ENCODE measurements at places on chromosomes 2 and 18.

DNA sequence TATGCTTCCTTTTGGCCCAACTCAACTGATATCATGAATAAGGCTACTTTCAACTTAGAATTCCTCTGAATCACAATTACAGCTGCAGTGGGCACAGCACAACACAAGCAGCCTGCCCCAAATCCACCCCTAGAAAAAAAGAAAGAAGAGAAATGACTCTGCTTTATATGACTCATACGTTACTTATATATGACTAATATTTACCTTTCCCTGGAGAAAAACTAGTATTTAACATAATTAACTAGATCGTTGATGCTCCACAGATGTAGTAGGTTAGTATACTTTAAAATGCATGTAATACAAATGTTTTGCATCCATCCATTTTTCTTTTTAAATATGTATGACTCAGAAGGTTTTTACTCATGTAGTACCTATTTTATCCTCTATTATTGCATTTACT is 133.3 kb upstream of the UNC80 start:
- no peak for DNase-seq

DNA sequence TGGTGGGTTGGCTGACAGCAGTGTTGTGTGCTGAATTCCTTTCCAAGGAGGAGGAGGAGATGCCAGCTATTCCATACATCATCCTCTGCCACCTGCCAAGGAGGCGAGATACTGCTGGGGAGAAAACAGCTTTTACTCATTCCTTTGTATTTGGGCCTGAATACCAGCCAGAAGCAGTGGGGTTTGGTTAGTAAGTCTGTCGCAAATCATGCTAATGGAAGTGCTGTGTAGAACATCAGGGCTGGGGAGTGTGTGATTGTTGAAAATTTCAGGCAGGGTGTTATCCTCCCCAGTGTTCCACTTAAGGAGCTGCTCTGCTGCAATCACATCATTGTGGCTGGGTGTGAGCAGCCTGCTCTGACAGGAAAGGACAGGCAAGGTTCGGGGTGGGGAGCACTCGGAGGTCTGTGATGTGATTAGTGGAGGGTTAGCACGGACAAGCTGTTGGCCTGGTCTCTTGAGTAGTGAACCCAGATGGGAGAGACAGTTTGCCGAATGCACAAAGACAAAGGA is 128.2 kb upstream of the DLX2 start:
- DNase-seq, result no peak

DNA sequence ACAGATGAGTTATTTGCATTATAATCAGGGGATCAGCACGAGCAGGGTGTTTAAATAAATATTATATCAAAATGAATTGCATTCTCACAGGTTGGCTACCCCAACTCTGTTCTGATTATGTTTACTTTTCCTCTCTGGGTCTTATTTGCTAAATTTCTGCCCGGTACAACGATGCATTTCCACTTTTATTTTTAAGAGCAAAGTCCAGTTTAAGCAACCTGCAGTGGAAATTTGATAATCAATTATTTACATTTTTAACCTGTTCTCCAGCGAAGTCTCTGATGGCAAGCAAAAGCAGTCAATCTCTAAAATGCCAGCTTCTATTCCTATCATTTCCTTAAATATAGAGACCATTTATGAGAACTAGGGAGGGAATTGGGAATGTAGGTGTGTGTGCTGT is 966.6 kb upstream of the SOX11 start:
- no peak for DNase-seq

DNA sequence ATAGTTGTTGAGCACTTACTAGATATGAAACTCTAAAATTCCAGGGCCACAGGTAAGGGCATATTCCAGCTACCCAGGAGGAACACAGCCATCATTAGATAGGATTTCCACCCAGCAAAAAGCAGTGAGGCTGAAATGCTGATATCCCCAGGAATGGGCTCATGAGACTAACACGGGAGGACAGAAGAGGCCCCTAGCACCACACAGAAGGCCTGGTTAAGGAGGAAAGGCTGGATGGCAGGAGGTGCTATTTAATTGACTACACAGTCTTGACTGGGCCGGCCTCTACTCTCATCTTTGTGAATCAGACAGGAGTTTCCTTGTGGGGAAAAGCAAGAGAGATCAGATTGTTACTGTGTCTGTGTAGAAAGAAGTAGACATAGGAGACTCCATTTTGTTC is 61.7 kb downstream of the MRPL35 start:
- no peak for DNase-seq

DNA sequence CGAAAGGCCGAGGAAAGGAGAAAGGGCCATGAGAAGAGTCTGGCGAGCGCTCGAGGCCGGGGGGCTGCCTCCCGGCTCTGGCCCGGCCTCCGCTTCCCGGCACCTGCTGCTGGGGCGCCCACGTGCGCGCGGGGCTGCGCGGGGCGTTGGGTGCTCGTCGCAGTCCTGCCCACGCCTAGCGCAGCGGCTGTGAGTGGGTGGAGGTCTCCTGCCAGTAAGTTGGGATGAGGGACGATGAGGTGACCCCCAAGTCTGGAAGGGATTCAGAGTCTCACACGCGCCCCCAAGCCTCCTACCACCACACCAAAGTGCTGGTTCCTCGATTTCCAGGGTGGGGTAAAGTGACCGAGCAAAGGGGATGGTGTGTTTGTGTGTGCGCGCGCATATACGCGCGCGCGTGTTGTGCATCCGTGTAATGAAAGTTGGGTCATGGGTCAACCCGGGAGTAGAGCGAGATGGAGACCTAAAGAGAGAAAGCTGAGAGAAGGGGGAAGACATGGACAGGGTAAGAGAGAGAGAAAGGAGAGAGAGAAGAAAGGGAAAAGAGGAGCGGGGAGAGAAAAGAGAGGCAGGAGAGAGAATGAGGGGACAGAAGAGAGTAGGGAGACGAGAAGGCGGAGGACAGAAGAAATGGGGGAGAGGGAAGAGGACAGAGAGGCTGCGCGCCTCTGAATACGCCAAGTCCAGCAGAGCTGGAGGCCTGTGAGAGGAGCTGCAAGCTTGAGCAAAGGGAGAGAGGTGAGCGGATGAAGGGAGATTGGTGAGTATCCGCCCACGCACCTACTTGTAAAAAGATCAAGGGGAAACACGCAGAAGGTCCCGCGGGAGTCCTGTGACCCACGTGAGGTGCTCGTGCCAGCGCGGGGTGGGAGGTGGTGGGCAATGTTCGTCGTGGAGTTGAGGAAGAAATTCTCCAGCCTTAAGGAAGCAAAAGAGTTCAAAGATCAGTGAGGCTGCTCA is 1.7 kb upstream of the NETO1 start:
- no peak for DNase-seq

Measured in activated CD4-positive, CD25-positive, alpha-beta regulatory T cell (primary cell).